Activated CD4-positive, alpha-beta T cell treated with anti-CD3 and anti-CD28 coated beads for 48 hours (primary cell): ENCODE measurements at places on chromosomes 7 and 10.

GRCh38 chr10:88733215-88733614 is 26.6 kb upstream of the LIPN start:
- no peak for DNase-seq

DNA sequence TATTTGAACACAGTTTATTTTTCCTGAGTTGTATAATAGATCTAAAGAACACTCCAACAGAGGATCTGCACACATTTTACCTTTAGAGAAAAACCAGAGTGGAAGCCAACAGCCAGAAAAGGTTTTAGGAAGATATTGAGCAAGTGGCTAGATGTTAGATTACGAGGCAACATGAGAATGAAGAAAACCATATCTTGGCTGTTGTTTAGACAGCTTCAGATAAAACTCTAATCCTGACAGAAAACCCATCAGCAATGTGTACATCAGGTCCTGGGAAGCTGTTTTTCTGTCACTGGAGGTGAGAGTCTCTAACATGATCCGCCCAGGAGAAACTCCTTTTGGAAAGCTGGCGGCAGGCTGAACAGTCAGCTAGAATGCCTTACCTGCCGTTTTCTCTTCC is 159.5 kb downstream of the SPAG6 start:
- no peak for DNase-seq

- DNase-seq = no peak
Measured at GRCh38 chr7:127770885-127771284, 118.9 kb downstream of the SND1 start.

DNA sequence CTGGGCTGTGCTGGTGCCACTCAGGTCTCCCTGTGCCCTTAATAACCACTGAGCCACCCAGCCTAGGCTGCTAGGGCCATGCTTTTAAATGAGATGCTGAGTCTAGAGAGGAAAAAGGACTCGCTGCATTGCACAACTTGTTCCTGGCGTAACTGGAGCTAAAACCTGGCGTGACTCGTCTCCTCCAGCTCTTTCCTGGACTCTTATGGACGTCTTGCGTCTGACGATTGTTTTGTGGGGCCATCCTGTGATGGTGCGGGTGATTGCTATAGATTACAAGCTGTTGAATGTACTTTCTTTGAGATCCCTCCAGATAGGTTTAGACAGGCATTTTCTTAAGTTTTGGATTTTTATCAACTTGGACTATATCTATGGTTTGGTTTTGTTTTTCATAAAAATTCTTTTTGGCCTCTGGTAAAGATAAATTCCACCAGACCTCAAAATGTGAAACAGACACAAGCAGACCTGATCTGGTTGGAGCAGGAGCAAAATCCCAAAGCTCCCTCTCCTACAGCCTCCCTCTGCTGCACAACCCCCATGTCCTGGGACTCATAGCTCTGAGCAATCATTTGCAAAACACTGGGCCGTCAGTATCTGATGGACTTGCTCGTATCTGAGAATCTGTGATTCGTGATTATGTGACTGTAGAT is 230.3 kb downstream of the ARHGAP12 start:
- DNase-seq = no peak

DNA sequence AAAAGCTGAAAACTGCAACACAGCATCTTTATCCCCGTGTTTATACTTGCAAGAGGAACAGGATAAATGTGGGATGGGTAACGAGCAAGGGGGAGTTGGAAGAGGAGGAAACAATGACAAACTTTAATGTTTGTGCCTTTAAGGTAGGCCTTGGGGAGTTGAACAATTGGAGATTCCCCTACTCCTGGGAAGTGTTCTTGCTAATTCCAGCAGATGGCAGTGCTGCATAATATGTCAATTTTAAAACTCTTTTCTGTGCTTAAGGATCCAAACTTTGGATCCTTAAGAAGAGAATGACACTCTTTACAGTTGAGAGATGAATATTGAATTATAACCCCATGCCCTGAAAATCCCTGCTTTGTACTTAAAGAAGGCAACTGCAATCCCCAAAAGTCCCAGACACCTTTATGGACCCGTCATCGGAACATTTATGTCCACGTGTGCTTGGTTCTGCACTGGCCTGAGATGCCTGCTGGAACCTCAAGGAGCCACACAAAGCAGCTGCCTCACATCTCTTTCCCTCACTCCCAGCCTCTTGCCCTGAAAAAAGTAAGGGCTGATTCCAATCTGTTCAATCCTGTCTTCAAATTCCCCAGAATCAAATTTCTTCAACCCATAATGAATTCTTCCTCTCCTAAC is 12.0 kb downstream of the IFIT5 start:
- DNase-seq = no peak

DNA sequence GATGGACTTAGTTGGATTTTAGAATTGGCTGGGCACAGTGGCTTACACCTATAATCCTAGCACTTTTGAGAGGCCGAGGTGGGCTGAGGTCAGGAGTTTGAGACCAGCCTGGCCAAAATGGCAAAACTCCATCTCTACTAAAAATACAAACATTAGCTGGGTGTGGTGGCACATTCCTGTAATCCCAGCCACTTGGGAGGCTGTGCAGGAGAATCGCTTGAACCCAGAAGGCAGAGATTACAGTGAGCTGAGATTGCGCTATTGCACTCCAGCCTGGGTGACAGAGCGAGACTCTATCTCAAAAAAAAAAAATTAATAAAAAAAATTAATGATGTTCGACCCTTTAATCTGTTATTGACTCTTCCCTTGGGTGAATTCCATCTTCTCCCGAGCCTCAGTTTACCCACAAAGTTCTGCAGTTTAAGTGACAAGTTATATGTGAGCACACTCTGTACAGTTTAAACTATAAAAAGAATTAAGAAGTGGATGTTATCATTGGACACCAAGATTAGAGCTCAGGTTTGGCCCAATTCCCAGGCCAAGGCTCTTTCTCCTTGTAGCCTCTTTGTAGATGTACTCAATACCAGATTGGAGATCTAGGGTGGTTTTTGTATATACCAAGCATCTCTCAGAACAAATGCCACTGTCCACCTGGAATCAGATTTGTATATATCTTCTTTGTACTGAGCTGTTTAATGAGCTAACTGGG is 15.0 kb downstream of the KAT6B start:
- no peak for DNase-seq
